Putamen (tissue), 1 donor: ENCODE measurements at places on chromosomes 7 and 10.
A peak's percentile ranks its signal among the peaks of the same experiment; 100 is the strongest.

- DNase-seq, result no peak
Observed at GRCh38 chr7:26928703-26929347, 64.4 kb upstream of the SKAP2 start.

GRCh38 chr7:42193471-42194129 is 43.4 kb downstream of the GLI3 start:
- no peak for DNase-seq

DNA sequence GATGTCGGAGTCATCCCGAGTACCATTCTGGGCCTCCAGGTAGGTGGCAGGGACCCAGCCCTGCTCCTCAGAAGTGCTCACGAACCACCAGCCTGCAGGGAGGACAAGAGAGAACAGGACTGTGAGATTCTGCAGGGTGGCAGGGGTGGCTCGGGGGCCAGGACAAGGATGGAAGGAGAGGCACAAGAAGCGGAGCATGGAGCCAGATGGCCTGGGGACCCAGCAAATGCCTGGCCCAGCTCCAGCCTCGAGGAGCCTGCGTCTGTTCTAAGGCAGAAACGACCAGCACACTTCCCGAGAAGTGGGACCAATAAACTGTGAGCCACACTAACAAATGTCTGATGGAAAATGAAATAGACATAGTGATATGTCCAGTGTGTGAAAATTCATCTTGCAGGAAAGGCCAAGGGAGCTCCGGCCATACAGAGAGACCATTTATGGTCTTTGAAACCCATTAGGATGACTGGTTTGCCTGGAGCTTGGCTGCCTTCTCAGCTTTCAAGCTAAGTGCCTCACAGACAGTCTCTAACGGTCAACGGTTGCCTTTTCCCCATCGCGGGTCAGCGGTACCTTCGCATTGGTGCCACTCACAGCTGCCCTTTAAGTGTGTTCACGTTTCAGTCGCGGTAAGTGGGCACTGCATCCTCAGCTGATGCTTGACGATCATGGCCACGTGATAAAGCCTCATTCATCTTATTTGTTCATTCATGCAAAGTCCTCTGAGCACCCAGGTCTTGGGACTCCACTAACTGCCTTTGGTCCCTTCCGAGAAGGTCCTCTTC is 133.8 kb downstream of the NEURL1 start:
- DNase-seq, result no peak

- peak; percentile 29 for DNase-seq
Observed at GRCh38 chr7:80018941-80019808, 115.5 kb upstream of the GNAI1 start.

DNA sequence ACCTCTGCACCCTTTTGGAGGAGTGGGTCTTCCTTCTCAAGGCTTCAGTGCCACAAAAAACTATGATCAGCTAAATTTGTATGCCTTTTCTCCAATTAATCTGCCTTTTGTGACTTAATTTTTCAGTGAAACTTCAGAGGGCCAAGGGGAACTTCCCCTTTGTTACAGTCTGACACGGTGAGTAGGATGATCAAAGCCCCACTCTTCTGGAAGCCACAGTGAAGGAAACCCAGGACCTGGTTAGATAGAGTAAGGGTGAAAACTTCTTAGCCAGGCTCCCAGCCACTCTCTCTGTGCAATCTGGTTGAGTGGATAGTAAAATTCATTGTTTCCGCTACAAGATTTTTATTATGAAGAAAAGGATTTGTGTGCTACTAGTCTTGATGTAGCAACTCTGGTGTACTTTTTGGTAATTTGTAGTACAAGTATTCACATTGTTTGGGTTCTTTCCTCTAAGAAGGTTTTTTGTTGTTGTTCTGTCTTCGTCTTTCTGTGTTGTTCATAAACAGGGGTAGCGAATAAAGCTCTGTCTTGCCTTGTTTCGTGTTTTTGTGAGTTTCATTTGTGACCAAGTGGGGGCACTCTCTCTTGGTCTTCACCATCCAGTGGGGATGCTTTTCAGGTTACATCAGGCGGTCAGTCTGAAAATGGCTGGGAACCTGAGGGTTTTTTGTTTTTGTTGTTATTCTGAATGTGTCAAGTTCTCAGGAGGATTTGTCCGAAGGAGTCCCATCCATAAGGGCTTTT is 268.5 kb upstream of the NPSR1 start:
- no peak for DNase-seq

- no peak for DNase-seq
Observed at GRCh38 chr7:29090836-29091601, 55.3 kb downstream of the CPVL start.

GRCh38 chr10:119688033-119688508 is 36.9 kb downstream of the BAG3 start:
- DNase-seq, result no peak
